Stimulated activated CD4-positive, alpha-beta T cell treated with anti-CD3 and anti-CD28 coated beads, Interleukin-4, amount 100 ng/mL, for 4 hours (primary cell): ENCODE measurements at places on chromosomes 2 and 18.

DNA sequence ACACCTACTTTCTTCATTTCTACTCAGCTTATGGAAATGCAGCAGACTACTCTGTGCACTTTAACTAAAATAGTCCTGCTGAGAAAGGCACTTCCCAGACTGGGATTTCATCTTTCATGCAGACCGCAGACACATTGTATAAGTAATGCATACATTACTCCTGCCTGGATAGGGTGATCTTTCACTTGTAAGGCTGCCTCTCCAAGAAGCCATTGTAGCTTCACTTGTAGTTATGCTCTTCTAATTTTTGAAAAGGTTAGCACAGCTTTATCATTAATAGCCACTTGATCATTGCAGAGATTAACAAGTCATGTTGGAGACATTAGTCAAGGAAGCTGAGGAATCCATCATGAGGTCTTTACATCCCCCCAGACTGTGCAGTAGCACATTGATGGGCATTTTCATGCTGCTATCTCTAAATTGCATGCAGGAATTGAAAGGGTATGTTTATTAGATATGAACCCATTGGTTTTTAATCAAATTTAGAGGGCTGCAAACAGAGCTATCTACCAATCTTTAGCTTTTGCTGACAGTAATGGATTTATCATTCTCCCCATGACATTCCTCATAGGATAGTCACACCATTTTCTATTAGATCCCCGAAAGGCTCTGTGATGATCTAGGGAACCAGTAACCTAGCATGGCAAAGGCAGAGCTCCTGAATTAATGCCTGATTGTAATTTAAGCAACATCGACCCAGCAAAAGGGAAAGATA is 1074.7 kb upstream of the NXPH2 start:
- DNase-seq, result no peak

GRCh38 chr2:157394928-157395327 is 49.0 kb downstream of the CYTIP start:
- no peak for DNase-seq

- no peak for DNase-seq
Measured at GRCh38 chr2:105919191-105919811, 174.6 kb downstream of the NCK2 start.

- no peak for DNase-seq
Measured at GRCh38 chr2:129080715-129081476, 762.2 kb upstream of the HS6ST1 start.

- no peak for DNase-seq
Measured at GRCh38 chr2:49569176-49569575, 414.9 kb upstream of the FSHR start.

- DNase-seq, result no peak
Measured at GRCh38 chr2:159711562-159712142, 654 bp upstream of the MARCHF7 start.

GRCh38 chr2:84516234-84516986 is at the start of gene DNAH6:
TSS of gene DNAH6 (plus strand) at chr2:84516498. CDS start at chr2:84517827, 1,329 bp downstream.
- DNase-seq, result peak; percentile 72

GRCh38 chr2:126886211-126886915 is 12.3 kb upstream of the TEX51 start:
- DNase-seq, result no peak

- no peak for DNase-seq
Measured at GRCh38 chr2:10220902-10221391, 81.8 kb upstream of the HPCAL1 start.

DNA sequence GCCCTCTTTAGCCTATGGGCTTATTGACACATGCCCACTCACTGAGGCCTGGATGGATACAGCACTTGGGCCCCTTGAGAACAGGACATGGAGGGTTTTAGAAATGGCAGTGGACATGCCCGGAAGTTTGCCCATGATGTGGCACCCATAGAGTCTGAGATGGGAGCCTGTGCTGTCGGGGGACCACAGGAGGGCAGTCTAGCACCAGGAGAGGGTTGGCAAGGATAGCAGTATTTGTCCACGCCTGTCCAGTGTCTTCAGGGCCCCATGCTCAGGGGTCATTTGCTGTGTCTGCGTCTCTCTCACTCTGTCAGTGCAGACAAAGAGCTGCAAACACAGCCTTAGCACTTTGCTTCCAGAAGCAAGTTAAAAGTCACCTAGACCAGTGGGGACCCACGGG is 48.7 kb downstream of the IL1RL2 start:
- DNase-seq, result no peak

DNA sequence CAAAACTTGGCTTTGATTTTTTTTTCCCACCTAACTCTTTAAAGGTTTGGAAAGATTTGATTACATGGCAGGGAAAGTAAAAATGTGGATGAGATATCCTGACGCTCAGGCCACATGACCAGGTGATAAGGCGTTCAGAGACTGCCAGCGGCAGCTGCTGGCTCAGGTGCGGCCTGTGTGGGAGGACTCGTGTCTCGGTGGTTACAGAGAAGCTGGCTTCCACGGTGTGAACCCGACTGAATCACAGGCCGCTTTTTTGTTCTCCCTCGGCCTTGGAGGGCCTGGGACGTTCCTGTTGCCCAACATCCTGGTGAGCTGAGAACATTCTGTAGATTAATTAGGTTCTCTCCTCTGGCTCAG is 124.2 kb upstream of the ZNF516 start:
- DNase-seq, result no peak

DNA sequence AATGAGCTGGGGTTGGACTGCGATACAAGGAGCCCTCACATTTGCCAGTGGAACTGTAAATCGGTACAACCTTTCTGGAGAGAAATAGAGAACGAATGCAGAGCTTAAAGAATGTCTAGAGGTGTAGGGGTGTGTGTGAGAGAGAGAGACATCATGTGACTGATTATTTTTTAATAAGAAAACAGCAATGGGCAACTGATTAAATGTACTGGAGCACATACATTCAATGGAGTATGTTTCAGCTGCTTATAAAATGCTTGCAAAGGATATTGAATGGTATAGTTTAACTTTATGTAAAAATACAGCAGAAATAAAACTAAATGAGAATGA is 391 bp upstream of the TMEM17 start:
- DNase-seq, result no peak

DNA sequence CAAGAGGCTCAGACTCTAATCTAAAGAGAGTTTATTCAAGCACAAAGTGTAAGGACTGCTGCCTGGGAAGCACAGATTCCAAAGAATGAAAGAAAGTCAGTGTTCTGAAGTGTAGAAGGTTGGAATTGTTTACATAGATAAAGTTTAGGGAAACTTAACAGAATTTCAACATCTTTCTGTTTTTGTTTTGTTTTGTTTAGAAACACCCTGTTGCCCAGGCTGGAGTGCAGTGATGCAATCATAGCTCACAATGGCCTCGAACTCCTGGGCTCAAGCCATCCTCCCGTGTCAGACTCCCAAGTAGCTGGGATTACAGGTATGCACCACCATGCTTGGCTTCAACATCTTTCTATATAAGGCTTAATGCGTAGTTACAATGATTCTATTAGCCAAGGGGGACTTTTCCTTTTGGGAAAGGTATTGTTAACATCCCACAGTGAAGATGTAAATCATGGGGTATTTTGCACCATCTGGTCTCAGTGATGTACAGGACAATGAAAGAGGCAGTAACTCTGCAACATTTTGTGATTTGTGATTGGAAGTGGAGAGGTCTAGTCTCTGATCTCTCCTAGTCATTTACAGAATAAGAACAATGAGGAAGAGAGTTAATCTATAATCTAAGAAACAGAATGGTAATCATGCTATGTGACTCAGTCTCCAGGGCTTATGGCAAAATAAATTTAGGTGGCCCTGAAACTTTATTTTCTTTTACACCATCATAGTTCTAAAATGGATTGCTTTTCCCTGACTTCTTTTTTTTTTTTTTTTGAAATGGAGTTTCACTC is 45.6 kb upstream of the MSH6 start:
- DNase-seq, result no peak

DNA sequence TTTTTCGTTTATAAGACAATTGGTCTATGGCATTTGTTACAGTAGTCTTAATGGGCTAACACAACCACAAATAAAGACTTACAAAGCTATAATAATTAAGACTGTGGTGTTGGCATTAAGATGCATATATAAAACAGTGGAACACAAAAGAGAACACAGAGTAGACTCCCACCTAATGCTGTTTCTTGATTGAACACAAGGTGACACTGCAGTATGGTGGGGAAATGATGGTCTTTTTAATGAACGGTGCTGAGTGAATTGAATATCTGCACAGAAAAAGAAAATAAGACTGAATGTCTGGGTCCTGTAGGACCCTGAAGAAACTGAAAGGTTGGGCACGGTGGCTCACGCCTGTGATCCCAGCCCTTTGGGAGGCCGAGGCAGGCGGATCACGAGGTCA is 1136.6 kb upstream of the NXPH2 start:
- no peak for DNase-seq

DNA sequence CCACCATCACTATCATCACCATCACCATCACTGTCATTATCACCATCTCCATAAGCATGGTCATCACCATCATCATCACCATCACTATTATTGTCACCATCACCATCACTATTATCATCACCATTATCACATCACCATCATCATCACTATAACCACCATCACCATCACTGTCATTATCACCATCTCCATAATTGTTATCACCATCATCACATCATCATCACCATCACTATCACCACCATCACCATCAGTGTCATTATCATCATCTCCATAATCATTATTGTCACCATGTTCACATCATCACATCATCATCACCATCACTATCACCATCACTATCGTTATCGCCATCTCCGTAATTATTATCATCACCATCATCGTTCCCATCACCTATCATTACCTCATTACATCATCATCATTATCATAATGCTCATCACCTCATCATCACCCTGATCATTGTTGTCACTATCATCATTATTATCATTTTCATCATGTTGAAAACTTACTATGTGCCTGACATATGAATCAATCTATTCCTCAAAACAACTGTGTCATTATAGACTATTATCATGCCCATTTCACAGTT is 280.3 kb upstream of the HS6ST1 start:
- DNase-seq, result no peak

GRCh38 chr2:232562515-232563151 is 12.1 kb downstream of the EIF4E2 start:
- no peak for DNase-seq

GRCh38 chr2:81786811-81787210 is 1482.3 kb upstream of the LRRTM1 start:
- no peak for DNase-seq

GRCh38 chr18:75317703-75318102 is 107.1 kb downstream of the TSHZ1 start:
- no peak for DNase-seq

GRCh38 chr2:112923237-112923966 is 12.4 kb downstream of the IL37 start:
- no peak for DNase-seq

- DNase-seq, result no peak
Measured at GRCh38 chr2:147689220-147689909, 155.5 kb upstream of the ACVR2A start.

DNA sequence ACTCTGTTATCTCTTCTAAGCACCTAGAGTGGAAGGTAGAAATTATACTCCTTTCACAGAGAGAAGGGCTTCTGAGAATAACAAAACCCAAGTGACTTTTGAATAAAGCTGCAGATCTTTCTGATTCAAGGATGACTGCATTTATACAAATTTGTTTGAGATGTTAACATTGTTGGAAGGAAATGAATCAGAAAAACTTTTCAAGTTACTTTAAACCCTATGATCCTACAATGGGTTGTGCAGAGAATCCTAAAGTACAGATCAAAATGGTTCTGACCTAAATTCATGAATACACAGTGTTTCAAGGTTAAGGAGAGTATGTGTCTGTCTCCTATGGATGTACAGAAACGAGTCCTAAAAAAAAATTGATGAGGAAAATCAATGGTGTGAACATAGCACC is 1.8 kb downstream of the RFTN2 start:
- DNase-seq, result no peak

GRCh38 chr2:223040527-223040926 is 11.5 kb upstream of the KCNE4 start:
- no peak for DNase-seq

DNA sequence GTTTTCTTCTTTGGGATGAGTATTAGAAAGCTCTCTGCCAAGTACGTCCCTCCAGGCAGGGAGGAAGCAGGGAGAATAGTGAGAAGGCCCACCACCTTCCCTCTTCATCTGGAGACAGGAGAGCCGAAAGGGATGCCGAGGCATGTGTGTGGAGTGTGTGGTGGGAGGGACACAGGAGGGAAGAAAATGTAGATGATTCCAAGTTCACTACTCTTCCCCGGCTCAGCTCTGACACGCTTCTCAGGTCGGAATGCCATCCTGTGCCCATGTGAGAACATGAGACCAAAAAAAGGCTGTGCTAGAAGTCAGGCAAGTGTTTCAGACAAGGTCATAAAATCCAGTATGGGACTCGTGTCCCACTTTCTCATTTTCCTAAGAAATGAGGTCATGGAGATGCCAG is 47.4 kb downstream of the GYPC start:
- no peak for DNase-seq

DNA sequence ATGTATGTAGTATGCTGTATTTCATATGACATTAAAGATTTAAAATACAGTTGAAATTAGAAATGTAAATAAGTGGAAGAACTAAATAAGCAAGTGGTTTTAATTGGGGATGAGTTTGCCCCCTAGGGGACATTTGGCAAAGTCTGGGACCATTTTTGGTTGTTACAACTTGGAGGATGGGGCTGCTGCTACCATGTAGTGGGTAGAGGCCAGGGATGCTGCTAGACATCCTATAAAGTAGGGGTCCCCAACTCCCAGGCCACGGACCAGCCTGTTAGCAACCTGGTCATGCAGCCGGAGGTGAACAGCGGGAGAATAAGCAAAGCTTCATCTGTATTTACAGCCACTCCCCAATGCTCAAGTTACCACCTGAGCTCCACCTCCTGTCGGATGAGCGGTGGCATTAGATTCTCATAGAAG is 27.9 kb upstream of the ASNSD1 start:
- no peak for DNase-seq
